Kidney (tissue), 22 donors: ENCODE measurements at places on chromosomes 3 and 15. TPM values are rescaled to one million over a fixed set of nuclear protein-coding genes. Genes with fewer than 3 reads are reported as not detected.

Gene ZNF385D
- 1.4 TPM for polyA plus RNA-seq

Gene PRR23A
- polyA plus RNA-seq = not detected

- DNase-seq = no peak
Observed at GRCh38 chr3:16132928-16133327, 41.6 kb upstream of the GALNT15 start.

DNA sequence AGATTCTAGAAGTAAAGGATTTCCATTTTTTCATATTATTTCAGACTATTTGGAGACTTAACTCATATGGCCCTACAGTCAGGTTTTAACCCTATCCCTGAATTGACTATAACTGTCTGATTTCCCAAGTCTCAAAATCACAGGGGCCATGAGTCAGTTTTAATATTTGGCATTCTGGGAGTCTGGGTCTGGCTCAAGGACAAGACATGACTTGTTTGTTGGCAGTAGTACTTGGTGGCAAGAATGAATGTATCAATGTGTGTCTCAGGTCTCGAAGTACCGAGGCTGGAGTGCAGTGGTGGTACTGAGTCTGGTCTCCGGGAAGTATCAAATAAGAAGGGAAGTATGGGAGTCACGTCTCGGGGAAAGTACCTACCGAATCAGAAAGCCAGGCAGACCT lies 10.8 kb downstream of the UMPS start:
- DNase-seq = no peak

GRCh38 chr3:43709022-43709421 lies 18.3 kb downstream of the ABHD5 start:
- no peak for DNase-seq

GRCh38 chr3:63585927-63586326 lies 66.5 kb upstream of the SNTN start:
- no peak for DNase-seq

Gene SH2D7
- polyA plus RNA-seq = not detected

Gene PLOD2
- polyA plus RNA-seq = 21.3 TPM

DNA sequence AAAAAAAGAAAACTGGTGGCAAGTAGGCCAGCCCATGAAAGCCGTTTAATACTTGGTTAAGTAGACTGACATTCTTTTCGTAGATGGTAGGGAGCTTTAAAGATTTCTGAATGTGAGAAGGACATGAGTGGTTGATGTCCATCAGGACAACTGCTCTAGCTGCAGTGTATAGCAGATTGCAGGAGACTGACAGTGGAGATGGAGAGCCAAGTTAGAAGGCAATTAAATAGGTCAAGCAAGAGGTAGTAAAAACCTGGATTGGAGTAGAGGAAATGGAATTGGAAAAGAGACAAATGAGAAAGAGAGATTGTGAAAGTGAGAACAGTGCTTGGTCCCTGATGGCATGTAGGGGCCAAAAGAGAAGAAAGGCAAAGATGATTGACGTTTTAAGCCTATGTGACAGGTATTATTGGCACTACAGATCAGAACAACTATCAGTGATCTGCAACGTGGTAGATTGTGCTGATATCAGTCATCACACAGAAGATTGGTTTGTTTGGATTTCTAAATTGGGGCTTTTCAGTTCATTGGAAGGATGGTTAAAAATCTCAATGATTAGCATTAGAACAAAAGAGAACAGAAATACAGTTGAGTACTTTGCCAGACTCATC lies 74.0 kb downstream of the CNTN4 start:
- DNase-seq = no peak

DNA sequence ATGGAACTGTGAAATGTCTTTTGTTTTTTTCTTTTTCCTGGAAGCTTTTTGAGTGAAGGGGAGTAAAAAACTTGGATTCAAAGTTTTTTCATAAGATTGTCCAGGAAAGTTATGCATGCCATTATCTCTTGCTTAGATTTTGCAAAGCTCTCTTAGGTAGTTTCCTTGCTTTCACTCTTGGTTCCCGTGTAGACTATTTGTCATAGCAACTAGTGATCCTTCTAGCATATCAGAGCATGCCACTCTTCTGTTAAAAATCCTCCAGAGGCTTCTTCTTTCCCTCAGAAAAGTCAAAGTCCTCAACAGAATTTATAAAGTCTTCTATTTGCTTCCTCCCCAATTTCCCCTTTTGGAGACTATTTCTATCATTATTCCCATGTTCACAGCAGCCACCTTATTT lies 21.1 kb downstream of the GTF2E1 start:
- no peak for DNase-seq

DNA sequence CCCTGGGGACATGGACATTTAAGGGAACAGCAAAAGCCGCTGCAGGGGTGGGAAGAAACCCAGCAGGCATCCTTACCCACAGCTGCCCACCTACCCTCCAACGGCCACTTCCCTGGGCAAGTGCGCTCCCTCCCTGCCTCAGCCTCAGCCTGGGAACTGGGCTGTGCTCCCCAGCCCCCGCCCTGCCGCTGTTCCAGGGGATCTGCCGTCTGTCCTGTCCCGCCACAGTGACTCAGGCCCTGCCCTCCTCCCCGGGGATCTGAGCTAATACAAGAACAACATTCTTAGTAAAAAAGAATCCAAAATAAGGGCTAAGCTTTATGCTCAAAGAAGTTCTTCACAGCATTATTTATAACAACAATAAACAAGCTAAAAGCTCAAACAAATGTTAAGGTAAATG lies 7.4 kb upstream of the IQSEC1 start:
- no peak for DNase-seq

GRCh38 chr3:108103040-108103751 lies 12.4 kb upstream of the CD47 start:
- DNase-seq = no peak

Gene RARB
- polyA plus RNA-seq = 8.3 TPM

GRCh38 chr15:66941108-66941711 lies 124.2 kb upstream of the SMAD3 start:
- DNase-seq = no peak

GRCh38 chr3:89300981-89301380 lies 193.6 kb downstream of the EPHA3 start:
- DNase-seq = no peak

DNA sequence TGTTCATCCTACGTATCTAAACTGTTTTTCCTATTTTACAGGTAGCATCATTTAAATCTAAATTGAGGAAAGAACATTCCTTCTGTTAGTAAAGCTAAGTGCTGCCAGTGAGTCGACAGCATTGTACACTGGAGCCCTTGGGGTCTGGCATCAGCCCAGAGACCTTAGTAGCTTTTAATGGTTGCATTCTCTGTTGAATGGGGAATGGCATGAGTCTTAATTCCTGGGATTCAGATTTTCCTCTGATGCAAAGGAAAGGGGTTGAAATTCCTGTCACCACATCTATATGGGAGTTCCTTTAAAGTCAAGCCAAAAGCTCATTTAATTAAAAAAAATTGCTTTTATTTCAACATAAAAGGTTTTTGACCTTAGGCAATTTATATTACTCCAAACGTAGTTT lies 148.4 kb upstream of the GBE1 start:
- no peak for DNase-seq

DNA sequence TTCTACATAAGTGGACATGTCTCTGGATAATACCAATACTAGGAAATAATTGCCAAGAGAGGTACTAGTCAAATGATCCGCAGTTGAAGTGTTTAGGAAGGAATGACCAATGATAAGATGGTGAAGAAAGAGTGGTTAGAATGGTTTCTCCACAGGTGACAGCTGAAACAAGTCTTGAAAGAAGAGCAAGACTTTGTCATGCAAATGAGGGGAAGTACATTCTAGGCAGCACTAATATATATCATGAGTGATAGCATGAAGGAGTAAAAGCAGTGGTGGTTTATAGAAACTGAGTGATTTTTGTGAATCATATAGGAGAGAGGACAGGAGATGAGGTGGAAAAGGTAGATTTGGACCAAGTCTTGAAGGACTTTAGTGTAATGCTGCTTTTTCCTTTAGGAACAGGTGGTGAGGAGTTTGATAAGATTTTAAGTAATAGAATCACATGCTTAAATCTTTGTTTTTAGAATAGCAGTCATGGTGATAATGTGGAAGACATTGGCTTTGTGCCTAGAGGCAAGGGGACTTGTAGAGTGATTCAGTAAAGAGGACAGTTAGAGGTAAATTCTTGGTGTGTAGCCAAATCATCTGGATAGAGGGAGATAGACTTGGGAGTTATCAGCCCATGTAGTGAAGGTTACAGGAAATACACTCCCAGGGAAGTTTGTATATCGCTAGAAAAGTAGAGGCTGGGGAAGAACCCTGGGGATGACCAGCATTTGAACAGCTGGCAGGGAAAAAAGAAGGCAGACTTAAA lies 31.9 kb downstream of the SLMAP start:
- DNase-seq = no peak

Gene NR1I2
- 0.41 TPM for polyA plus RNA-seq

GRCh38 chr15:101280007-101280406 lies 2.7 kb upstream of the SELENOS start:
- no peak for DNase-seq

GRCh38 chr3:184765730-184766074 lies 46.3 kb upstream of the VPS8 start:
- no peak for DNase-seq

Gene MCTP2
- polyA plus RNA-seq = 1.2 TPM

- no peak for DNase-seq
Observed at GRCh38 chr3:89948008-89948407, 840.6 kb downstream of the EPHA3 start.

Gene IFT122
- polyA plus RNA-seq = 18.4 TPM

DNA sequence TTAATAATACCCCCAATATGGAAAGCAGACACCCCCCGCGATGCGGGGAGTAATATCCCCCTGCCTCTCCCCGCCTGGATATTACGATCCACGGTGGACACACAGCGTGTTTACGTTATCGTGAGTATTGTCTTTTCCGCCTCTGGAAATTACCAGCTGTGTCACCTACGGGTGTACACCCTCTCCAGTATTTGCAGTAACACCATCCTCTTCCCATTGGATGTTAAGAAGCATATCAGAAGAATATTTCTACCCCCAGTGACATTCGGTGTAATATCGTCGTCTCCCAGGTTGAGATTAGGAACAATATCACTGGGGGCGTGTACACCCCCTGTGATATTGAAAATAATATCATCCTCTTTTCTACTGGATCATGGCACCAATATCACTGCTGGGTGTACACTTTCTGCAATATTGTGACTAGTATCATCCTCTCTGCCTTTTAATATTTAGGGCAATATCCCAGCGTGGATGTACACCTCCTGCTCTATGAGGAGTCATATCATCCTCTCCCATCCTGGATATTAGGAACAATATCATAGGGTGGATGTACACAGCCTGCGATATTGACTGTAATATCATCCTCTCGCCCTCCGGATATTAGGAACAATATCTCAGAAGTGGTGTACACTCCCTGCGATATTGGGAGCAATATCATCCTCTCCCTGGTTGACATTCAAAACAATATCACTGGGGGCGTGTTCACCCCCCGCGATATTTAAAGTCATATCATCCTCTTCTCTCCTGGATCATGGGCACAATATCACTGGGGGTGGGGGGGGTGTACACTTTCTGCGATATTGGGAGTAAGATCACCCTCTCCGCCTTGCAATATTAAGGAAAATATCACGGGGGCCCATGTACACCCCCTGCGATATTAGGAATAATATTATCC lies 20.3 kb upstream of the BMF start:
- no peak for DNase-seq

- DNase-seq = peak; percentile 27
Observed at GRCh38 chr3:23915537-23916108, 1.2 kb downstream of the NKIRAS1 start.

DNA sequence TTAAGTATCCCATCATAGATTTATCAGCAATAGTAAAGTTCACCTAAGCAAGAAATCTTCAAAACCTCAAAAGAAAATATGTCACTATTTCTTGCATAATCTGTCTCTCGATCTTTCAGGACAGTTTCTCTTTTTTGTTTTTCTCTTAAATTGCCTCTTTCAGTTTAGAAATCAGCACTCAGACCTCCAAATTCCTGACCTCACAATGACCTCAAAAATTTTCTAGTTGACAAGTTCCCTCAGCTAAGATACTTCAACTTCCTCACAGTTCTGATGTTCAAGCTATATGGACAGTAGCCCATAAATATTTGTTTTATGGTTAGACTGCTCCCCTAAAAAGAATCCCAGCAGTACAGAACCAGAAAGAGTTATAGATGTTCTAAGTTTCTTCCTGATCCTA lies 24.1 kb downstream of the SLC24A5 start:
- DNase-seq = no peak

DNA sequence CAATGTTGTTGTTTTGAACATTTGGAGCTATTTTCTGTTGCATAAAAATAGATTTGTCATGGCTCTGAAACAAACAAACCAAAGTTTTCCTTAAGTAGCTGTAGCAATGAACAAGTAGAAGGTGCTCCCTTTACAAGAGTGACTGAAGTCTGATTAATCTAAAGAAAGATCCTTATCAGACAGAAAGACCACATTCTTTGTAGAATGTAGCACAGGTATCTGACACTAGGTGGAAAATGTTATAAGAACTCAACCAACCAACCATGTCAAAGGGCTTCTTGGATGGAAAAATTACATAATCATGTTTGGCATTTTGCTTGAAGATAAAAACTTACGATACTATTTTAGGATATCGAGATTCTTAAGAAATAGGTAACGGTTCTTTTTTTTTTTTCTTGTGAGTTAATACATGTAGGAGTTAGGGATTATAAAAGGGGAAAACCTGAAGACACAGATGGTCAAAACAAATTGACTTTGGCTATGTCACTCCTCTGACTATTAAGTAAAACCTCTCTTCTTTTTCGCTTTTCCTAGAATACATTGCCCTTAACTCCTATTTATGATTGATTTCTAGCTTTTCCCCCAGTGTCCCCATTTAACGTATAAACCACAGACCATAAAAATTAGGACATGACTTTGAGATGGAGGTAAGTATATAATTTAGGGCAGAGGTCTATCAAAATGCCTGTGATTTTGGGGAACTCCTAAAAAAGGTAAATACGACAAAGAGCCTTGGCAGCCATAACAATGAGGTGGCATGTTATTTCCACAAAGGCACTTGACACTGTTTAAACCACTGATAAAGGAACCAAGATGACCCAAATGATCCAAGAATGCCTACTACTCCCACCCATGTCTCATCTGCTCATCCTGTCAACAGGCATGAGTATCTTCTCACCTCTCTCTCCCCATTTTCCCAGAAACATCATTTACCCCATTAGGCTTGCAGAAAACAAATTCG lies 72.0 kb downstream of the CCR4 start:
- DNase-seq = no peak

GRCh38 chr3:7306901-7307300 lies 446.0 kb downstream of the GRM7 start:
- no peak for DNase-seq

- peak; percentile 3 for DNase-seq
Observed at GRCh38 chr15:43648649-43649429, at the start of gene CATSPER2. TSS of gene CATSPER2 (minus strand) at chr15:43648844. CDS start at chr15:43648061, 783 bp downstream.

Gene PRKAR2A
- 10.4 TPM for polyA plus RNA-seq

GRCh38 chr3:107240183-107241091 lies 136.8 kb upstream of the CCDC54 start:
- peak; percentile 91 for DNase-seq

GRCh38 chr15:57320631-57321220 lies 55.6 kb upstream of the CGNL1 start:
- DNase-seq = no peak

Gene GOLGA6D
- not detected for polyA plus RNA-seq

Gene SPINK8
- not detected for polyA plus RNA-seq

DNA sequence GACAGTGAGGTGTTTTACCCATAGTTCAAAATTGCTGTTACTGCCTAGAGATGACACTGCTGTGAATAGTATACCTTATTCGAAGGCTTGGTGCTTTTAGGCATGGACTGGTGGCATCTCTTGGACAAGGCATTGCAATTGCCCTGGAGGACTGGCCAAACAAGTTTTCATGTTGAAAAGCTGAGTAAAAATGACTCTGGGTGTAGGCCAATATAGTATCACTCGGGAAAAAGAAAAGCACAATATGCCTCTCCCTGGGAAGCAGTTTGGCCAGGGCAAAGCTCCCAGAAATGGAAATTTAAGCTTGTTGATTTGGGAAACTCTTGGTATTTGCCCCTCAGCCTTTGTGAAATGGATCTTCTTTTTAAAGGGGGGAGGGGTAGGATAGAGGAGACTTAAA lies 54.8 kb downstream of the ZNF609 start:
- no peak for DNase-seq
